SJCRH30 (cell line): ENCODE measurements at places on chromosomes 12 and 14. TPM values are rescaled to one million over a fixed set of nuclear protein-coding genes. Genes with fewer than 3 reads are reported as not detected.

HSP90B1 gene
- total RNA-seq: 396 and 423 TPM in 2 replicates

KCNC2 gene
- not detected in 2 replicates for total RNA-seq

GPR135 gene
- total RNA-seq: 1.8 and 2.3 TPM in 2 replicates

AKAP5 gene
- 2.4 and 2.5 TPM in 2 replicates for total RNA-seq

LLPH gene
- total RNA-seq: 45.9 and 51.9 TPM in 2 replicates

KLHL33 gene
- total RNA-seq: not detected in 2 replicates

KNTC1 gene
- 63.3 and 75.4 TPM in 2 replicates for total RNA-seq

PTPRQ gene
- 6.6 and 7.4 TPM in 2 replicates for total RNA-seq

BIN2 gene
- not detected in 2 replicates for total RNA-seq

KRT73 gene
- not detected in 2 replicates for total RNA-seq

C12orf60 gene
- total RNA-seq: 1.2 and 1.8 TPM in 2 replicates

RBP5 gene
- total RNA-seq: not detected in 2 replicates

SERPINA12 gene
- total RNA-seq: not detected in 2 replicates

KCNJ8 gene
- 0.20 and 0.28 TPM in 2 replicates for total RNA-seq

ARHGAP9 gene
- 5.7 and 9.3 TPM in 2 replicates for total RNA-seq

FITM1 gene
- 137 and 161 TPM in 2 replicates for total RNA-seq

PARPBP gene
- 53.3 and 59.8 TPM in 2 replicates for total RNA-seq

SLC17A8 gene
- total RNA-seq: 0.08 TPM in 1 of 2 replicates, not detected in the other

PPP1R1A gene
- not detected in 2 replicates for total RNA-seq

RFLNA gene
- total RNA-seq: 56.4 and 57.2 TPM in 2 replicates

LRP1-AS gene
- 1.1 and 1.3 TPM in 2 replicates for total RNA-seq

ISCA2 gene
- 31.7 and 33.9 TPM in 2 replicates for total RNA-seq

B4GALNT1 gene
- total RNA-seq: 82.7 and 104 TPM in 2 replicates

CFAP54 gene
- 0.16 TPM in 1 of 2 replicates, not detected in the other for total RNA-seq

PIWIL1 gene
- total RNA-seq: not detected in 2 replicates

SOX5 gene
- 11.0 and 13.7 TPM in 2 replicates for total RNA-seq

SLC25A21 gene
- total RNA-seq: 0.45 and 1.0 TPM in 2 replicates

CCDC196 gene
- not detected in 2 replicates for total RNA-seq

PLEKHG7 gene
- total RNA-seq: not detected in 2 replicates
